ENCODE measurements at places on chromosomes 2 and 18.

DNA sequence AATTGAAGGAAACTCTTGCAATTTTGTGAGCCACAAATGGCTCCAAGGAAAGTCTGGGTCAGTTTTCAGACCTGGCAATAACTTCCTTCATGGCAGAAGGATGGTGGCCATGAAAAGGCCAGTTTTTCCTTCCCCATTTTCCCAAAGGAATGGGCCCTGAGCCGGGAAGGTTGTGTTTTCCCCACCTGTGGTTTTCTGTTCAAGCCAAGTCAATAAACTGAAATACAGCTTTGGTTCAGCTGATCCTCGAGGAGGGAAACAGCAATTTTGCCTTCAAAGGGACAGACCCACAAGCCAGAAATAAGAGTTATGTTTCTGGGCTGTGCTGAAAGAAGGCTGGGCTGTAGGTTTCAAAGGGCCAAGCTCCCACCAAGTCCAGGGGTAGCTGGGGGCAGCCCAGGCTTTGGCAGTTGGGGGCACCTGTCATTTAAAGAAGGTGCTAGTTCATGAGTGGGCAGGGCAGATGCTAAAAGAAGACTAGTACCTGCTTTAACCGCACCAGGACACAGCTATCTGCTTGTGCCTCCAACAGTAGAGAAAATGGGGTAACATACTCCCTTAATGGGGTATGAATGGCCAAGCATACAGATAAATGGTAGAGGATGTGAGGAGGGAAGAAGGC, 97.0 kb downstream of the TTC32 start:
- DNase-seq = no peak

DNA sequence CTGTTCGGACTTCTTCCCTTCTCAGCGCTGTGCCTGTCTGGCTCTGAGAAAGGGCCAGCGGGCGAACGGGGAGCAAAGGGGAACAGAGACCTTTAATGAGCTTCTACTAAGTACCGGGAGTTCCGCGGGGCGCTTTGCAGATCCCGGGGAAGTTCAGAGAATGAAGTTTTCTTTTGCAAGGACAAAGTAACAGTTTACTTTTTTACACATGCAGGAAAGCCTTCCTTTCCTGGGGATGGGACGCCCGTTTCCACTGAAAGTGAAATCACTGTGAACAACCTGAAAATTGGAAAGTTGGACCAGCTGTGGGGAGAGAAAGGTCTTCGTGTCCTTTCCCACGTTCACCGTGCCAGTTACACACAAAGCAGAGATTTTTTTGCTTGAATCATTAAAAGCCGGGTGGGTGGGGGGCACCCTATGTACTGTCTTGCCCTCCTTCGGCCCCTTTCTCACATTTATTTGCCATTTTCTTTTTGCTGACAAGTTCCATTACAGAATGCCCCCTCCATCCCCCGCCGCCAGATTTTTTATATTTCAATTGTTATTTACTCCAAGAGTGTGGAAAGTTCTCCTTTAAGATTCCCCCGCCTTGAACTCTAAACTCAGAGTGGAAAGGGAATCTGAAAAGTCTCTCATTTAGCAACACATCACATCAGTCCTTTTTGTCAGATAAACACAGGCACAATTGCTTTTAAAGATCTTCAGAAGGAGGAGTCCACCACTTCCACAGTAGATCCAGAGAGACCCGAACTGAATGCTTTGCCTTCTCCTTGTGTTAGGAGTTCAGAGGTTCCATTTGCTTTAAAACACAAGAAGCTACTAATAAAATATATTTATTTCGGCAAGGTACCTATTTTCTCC, 1.1 kb upstream of the FN1 start:
- DNase-seq = no peak

DNA sequence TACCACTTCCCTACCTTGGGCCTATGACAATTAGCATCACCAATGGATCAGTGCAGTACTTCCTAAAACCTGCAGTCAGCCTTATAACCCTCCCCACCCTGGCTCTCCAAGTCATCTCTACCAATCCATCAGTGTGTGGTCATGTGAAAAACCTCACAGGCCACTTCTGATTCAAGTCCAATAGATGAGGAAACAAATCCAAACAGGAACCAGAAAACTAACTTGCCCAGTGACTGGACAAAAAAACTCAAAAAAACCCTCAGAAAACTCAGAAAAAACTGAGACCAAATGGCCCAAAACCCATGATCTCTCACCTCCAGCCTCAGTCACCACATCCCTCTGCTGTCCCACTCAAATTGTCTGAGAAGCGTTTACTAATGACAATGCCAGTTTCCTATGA, 43.3 kb downstream of the TGFA start:
- DNase-seq = no peak

DNA sequence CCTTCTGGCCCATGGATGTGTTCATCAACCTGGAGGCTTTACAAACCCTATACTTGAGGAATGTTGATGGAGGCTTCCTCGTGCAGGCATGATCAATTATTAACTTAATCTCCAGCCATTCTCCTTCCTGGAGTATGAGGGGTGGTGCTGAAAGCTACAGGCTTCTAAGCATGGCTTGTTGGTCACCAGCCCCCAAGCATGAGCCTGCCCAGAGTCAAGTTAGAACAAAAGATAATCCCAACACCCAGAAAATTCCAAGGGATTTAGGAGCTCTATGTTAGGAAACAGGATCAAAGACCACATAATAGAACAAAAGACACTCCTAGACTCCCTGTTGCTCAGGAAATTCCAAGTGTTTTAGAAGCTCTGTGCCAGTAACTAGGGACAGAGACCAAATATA, 63.1 kb downstream of the FAM171B start:
- no peak for DNase-seq

DNA sequence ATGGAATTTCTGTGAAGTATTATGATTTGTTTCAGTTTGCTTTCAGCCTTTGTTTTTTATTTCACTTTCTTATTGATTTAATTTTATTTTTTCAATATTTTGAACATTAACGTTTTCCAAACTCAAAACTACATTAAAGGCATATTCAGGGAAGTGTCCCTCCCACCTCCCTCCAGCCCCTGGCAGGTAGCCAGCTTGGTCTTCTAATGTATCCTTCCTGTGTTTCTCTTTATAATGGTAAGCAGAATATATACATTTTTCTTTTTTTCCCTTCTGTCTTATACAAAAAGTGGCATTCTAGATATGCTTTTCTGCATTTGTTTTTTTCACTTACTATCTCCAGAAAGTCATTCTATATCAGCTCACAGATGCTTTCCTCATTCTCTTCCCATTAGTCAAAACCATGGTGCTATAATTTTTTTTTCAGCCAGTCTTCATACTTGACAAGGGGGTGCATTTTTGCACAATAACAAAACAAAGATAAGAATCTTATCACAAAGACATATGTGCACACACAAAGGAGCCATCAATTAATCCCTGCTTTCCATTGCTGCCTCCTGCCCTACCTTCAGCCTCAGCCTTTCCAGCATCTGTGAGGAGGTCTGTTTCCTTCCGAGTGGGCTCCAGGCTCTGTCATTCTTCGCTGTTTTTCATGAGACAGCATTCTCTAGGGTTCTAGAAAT, 33.7 kb upstream of the TMEM177 start:
- DNase-seq = no peak

DNA sequence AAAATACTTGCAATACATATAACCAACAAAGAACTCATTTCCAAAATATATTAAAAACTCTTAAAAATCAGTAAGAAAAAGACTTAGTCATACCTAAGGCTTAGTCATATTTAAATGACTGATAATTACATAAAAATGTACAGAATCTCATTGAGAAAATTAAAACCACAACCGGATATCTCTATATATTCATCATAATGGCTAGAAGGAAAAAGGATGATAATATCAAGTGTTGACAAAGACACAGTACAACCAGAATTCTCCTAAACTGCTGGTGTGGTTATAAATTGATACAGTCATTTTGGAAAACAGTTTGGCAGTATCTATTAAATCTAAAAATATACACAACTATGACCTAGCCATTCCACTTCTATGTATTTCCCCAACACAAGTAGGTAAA, 27.1 kb upstream of the IHH start:
- DNase-seq = no peak

DNA sequence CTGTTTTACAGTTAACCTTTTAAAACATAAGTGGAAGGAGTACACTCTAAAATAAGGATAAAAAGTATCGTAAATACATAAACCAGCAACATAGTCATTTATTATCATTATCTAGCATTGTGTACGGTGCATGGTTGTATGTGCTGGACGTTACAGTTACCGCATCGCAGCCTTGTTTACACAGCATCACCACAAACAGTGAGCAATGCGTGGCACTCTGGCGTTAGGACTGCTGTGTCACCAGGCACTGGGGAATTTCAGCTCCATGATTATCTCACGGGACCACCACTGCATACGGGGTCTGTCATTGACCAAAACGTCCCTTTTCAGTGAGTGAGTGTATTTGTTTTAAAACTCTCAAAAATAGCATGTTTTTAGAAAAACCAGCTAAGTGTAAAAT, 103.0 kb upstream of the SNTG2 start:
- no peak for DNase-seq

GRCh38 chr2:98734823-98735260, 3.9 kb upstream of the MGAT4A start:
- DNase-seq = no peak

DNA sequence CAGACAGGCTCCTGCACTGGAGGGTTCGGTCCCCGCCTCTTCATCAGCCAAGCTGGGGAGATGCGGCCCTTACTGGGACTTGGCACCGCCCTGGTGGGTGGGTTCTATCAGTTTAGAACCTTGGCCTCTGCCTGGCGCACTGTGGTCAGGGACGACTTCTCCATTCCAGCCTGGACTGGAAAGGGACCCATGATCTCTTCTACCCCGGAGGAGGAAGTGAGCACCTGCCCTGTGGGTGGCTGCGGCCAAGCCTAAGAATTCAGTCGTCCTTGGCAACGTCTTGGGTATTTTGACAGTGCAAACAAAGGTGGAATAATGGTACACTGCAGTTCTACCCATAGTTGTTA, 106.9 kb upstream of the CD302 start:
- no peak for DNase-seq

- no peak for DNase-seq
These were observed 39.5 kb downstream of the CYTIP start for GRCh38 chr2:157404363-157404762.

- no peak for DNase-seq
These were observed 140.3 kb downstream of the RPIA start for GRCh38 chr2:88831792-88832248.

DNA sequence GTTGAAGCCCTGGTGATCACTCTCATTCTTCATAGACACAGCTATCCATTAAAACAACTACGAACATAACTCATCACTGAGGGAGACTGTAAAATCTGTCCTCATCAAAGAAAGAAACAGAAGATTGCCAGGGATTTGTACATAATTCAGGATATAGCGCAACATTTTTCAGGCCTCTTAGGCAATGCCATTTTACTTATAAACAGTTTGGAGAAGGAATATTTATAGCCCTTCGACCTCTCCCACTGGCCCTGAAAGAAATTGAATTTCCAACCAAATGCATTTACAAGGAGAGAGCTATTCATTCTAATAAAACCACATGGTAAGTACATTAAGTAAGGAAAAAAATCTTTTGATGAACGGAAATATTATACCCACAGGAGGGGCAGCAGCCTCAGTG, 295.0 kb downstream of the RAD51AP2 start:
- no peak for DNase-seq

DNA sequence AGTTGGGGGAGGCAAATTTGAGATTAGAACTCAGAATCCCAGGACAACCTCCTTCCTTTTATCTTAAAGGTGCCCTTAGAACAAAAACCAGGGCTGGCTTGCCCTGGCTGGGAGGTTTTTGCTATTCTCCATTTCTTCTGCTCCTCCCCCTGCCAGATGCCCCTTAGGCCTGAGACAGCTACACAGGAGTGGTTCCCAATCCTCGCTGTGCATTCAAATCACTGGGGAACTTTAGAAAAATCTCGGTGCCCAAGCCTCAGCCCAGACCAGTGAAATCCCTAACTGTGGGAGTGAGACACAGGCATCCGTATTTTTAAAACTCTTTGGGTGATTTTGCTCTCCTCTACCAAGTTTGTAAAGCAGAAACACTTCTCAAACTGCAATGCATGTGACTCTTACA, 38.8 kb downstream of the LBH start:
- no peak for DNase-seq

DNA sequence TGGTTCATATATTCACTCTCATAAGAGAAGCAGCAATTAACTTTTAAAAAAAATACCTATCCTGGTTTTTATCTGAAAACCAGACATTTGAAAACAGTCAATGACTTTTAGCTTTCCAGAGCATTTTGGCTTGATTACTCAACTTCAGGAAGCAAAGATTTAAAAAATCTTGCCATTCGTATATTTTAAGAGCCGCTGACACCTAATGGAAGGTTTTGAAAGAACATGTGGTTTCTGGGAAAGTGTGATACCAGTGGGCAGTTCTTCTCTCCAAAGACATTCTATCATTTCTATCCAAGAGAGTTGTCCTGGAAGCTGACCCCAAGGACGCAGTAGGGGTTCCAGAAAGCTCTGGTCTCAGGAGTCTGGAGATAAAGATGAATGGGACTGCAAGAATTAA, 234.7 kb downstream of the TTC32 start:
- DNase-seq = no peak

DNA sequence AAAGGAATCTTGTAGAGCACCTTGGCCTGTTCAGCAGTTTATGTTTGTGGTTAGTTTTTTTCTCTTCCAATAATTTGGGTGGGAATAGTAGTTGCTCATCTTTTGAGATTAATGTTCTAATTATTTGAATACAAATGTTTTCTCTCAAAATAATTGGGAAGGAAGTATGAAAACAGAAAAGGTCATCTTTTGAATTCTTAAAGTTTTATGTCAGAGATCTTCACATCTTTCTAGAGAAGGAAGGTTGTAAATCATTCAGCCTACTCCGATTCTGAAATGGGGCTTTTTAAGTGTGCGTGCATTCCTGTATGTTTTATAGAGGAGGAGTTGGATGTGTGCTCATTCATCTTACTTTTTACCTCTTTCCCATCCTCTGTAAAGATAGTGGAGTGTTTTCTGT, 29.0 kb downstream of the GRHL1 start:
- DNase-seq = no peak

DNA sequence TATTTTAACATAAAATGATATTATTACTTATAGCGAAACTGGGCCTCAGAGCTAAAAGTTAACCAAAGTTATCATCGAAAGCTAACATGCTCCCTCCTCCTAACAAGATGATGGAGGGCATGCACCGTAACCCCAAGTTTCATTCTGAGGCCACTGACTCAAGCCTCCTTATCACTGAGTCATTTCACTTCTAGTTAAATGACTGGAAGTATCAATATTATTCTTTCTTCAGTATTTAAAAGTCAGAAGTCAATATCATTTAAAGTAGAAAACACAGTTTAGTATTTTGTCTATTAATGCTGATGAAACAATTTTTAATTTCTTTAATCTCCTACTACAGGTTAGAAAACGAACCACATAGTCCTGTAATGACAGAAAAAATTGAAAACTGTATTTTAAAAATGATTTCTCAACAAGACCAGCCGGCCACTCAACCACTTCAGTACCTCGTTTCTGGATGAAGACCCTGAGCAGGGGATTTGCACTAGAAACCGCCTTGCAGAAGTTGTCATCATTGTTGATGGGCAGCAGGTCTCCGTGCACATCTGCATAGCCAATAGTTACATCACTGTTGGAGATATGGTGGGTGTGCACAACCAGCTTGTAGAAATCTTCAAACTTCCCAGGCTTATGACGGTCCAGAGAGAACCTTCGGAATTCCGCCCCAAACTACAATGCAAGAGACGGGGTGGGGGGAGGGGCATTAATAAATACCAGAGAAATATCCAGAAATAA, 44.9 kb downstream of the PARD6G start:
- DNase-seq = no peak

GRCh38 chr18:59272891-59273758, at the start of gene RAX:
Gene RAX, minus strand, starts transcription at chr18:59273454. Its CDS starts 248 bp downstream, at chr18:59273206.
- no peak for DNase-seq
